ENCODE measurements at places on chromosomes 1 and 21.
A peak's percentile ranks its signal among the peaks of the same experiment; 100 is the strongest.

DNA sequence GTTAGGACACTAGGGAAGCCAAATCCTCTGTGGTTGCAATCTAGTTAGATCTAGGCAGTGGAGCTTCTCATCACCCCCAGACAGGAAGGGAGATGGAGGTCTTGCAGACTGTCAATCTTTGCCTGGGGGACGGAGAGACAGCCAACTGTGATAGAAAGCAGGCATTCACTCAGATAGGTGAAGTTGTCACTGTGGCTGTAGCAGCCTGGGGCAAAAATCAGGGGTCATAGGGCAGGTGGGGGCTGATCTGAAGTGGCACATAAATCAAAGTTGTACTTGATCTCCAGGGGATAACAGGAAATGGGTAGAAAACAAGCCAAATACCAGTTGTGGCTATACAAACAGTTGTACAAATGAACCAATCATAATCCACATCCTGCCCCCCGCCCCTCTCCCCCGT lies 620.9 kb upstream of the USP24 start:
- no peak for DNase-seq

DNA sequence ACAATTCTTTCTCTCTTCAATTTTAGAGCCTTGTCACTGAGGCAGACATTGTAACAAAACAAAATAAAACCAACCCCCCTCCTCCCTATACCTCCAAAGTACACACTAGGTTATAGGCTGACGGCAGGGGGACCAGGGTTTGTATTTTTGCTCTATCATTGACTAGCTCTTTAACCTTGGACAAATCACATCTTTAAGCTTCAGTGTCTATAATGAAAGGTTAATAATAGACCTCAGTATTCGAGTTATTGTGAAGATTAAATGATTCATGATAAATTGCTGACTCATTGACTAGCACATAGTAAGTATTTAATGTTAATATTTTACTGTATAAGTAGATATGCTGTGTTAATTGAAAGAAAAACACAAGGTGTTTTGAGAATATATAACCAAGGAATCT lies 1267.6 kb upstream of the ADGRL2 start:
- no peak for DNase-seq

- DNase-seq: no peak
Measured at GRCh38 chr1:83500987-83501591, 497.8 kb downstream of the TTLL7 start.

DNA sequence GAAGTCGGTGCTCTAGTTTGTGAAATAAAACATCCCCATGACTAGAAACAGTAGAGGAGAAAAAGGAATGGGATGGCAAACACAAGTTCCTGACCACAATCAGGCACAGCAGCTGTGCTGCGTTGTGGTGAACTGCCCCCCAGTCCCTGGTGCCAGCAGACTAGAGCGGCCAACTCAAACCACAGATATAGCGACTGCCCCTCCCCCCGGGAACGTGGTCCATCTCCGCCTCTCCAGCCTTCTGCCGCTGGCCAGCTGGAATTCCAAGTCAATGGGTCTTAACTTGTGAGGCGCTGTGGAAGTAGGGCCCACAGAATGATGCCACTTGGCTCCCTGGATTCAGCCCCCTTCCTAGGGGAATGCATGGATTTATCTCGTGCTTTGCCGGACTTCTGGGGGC lies 41.6 kb upstream of the ZNF678 start:
- no peak for DNase-seq

DNA sequence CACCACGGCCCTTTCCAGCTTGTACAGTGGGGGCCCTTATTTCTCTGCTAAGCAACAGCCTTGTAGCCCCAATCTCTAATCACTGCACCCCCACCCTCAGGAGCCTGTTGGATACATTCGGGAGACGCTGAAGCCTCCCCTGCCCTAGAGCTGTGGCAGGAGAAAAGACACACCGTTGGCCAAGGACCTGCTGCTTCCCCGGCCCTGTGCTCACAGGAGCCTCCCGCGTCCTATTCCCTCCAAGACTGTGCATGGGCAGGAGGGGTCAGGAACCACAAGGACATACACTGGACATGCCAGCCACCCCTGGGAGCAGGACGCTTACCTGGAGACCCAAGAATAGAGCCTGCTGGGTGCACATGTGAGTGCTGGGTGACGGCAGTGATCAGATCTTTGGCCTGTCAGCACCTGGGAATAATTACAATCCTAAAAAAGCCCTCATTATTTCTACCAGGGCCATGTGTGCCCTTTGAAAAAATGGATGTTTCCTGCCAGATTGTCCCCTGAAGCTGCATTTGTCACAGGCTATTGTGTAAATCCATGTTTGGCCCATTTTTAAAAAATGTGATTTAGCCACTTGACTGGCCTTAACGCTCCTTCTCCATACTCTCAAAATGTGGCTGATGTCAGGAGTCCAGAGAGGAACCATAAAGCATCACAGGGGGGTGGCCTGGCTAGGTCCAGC lies 590.6 kb downstream of the MATN1 start:
- DNase-seq: no peak

- no peak for DNase-seq
Measured at GRCh38 chr1:55033265-55033614, 6.1 kb upstream of the PCSK9 start.

DNA sequence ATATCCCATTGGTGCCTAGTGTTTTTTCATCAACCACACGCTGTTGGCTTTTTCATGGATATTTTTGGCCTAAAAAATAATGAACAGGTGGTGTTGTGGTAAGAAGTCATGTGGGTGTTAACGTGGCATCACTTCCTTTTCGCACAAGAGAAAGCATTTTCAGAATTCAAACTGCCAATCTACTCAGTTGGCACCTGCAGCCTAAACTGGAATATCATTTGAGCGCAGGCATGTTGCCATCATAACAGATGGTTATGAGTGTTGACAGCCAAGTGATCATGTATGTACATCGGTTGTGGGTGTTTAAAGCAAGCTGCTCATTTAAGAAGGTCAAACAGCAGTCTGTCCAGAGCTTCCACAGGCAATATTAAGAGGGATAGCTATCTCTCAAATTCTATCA lies 1963.0 kb downstream of the NCAM2 start:
- DNase-seq: no peak

DNA sequence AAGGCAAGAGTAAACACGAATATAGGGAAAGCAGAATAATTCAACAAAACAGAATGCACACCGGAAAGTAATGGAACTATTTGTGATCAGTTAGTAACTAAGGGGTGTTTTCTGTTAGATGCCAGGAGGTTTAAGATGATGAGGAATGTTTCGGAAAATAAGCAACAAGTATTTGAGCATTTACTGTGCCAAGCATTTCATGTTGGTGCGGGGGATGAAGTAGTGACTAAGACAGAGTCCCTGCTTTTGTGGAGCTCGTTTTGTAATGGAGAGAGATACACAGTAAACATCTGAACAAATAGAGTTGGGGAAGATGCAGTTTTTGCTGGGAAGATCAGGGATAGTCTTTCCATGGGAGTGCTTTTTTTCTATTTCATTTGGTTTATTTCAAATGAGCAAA lies 78.7 kb downstream of the DYRK1A start:
- DNase-seq: no peak

- DNase-seq: no peak
Measured at GRCh38 chr1:209625791-209626285, 26.4 kb downstream of the LAMB3 start.

- no peak for DNase-seq
Measured at GRCh38 chr1:41803656-41804055, 115.1 kb downstream of the HIVEP3 start.

- DNase-seq: no peak
Measured at GRCh38 chr1:243270097-243270864, 14.4 kb downstream of the SDCCAG8 start.

- DNase-seq: no peak
Measured at GRCh38 chr1:164475834-164476233, 83.2 kb upstream of the PBX1 start.

- no peak for DNase-seq
Measured at GRCh38 chr1:58932859-58933598, 149.2 kb upstream of the JUN start.

DNA sequence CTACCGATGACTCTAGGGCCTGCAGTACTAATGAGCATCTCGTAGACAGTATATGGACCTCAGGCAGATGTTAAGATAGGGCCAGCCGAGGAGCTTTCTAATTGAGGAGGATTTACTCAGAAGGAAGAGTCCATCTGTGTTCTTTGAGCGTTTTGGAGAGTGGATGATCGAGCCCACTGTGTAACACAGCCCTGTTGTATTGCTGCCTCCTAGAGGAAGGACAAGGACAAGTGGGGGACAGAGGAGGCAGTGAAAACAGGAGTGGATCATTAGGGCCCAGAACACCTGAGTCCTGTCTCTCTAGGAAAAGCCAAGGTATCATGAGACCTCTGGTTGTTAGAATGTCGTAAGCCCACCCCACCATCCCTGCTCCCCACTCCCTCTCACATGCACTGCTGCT lies 62.9 kb downstream of the TBX19 start:
- no peak for DNase-seq

- no peak for DNase-seq
Measured at GRCh38 chr1:239293350-239294110, 92.8 kb upstream of the CHRM3 start.

DNA sequence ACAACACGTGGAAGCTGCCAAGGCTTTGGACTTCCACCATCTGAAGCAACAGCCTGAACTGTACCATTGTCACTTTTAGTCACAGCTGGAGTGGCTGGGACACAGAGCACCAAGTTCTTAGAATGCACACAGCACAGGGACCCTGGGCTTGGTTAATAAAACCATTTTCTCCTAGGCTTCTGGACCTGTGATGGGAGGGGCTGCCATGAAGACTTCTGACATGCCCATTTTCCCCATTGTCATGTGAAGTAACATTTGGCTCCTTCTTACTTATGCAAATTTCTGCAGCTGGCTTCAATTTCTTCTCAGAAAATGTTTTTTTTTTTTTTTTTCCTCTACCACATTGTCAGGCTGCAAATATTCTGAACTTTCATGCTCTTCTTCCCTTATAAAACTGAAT lies 138.6 kb upstream of the BRINP3 start:
- no peak for DNase-seq

DNA sequence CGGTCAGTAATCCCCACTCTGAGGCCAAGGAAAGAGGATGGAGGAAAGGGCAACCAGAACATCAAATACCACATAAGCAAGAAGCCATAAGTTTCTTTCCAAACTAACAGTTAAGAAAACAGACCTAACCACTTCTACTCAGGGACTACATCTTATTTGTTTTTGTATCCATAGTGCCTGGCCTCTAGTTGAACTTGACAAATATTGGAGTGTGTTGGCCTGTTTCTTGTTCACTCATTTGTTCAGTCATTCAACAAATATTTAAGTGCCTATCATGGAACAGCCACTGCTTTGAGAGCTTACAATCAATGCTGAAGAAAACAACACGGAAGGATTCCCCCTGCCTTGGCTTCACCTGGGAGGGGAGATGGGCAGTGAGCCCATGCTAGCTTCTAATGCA lies 69.7 kb downstream of the ST6GALNAC3 start:
- no peak for DNase-seq

- DNase-seq: no peak
Measured at GRCh38 chr1:211632117-211632807, 43.2 kb downstream of the NEK2 start.

- no peak for DNase-seq
Measured at GRCh38 chr1:2174348-2175054, 20.1 kb downstream of the FAAP20 start.

DNA sequence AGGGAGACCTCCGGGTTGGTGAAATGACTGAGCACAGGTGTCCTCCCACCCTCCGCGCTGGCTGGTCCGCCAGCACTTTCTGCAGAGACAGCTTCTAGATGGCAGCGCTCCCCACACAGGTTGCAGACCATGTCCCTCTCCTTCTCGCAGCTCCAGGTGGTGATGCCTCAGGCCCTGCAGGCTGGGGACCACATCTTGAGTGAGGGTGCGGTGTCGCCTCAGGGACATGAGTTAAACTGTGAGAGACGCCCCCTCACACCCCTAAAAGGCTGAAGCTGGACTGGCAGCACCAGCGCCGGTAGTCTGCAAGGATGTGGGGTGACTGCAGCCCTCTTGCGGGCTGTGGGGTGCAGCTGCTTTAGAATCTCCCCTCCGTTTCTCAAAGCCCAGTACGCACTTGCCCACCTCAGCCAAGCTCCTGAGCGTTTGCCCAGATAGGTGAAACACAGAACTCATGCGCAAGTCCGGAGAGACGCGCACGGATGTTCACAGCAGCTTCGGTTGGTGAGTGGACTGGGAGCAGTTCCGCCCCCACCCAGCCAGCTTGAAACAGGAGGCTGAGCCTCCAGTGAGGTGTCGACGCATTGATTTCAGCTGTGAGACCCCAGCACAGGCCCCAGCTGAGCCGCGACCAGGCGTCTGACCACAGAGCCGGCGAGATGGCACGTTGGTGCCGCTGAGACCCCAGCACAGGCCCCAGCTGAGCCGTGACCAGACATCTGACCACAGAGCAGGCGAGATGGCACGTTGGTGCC lies 28.6 kb downstream of the COL6A1 start:
- no peak for DNase-seq

GRCh38 chr1:207868774-207869721 lies 41.9 kb downstream of the CD34 start:
- DNase-seq: peak; percentile 41

DNA sequence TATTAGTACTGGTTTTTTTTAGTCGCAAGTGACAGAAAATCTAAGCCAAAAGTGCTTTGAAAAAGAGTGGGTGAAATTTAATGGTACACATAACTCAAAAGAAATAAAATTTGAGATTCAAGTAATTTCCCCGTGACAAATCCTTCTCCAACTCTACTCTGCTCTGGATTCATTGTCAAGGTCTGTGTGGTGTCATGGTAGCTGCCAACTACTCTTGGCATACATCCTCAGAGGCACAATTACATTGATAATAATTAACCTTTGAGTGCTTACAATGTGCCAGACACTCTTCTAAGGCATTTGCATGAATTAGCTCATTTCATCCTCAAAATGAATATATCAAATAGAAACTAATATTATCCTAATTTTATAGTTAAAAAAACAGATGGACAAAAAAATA lies 1153.9 kb upstream of the NCAM2 start:
- no peak for DNase-seq

- DNase-seq: no peak
Measured at GRCh38 chr1:159942632-159943277, 2.7 kb downstream of the IGSF9 start.

DNA sequence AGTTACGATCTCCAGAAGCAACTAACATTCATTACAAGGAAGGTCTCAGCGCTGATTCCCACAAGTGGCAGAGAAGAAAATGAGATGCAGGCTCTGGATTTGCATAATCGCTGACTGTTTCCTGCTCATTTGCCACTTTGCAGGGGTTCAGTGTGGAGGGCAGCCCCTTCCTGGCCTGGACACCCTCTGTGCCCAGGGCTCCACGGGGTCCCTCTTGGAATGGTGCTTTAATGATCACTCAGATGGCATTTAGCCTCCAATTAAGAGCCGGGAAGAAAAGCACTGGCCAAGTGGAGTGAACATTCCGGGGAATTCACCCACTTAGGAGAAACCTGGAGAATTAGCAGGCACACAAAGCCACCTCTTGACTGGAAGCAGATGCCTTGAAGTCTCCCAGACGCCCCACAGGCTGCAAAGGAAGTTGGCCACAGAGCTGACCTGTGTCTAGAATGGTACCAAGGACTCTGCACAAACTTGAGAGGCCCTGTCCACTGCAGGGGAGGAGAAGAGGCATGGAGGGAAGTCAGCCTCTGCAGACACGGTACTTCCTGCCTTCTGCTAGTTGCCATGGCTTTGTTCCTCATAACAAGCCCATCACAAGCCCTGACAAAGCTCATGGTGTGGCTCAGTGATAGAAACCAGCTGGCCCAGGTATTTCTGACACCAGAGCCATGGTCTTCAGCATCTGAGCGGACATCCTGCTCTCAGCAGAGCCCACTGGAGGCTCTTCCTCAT lies 157.2 kb downstream of the KAZN start:
- DNase-seq: no peak
